ENCODE measurements at places on chromosomes 4 and X. TPM values are rescaled to one million over a fixed set of nuclear protein-coding genes. Genes with fewer than 3 reads are reported as not detected.

Gene SLITRK4
- total RNA-seq: 3.9 TPM

Gene ZC4H2
- total RNA-seq: 7.4 TPM

Gene SH3RF1
- total RNA-seq: 15.9 TPM

Gene SPATA18
- 2.0 TPM for total RNA-seq

Gene MAGEA3
- not detected for total RNA-seq

Gene ANKRD17
- total RNA-seq: 56.2 TPM

Gene PASD1
- not detected for total RNA-seq

Gene PDZD4
- total RNA-seq: 2.4 TPM

Gene STAP1
- not detected for total RNA-seq

Gene DGKK
- total RNA-seq: 0.09 TPM

Gene SLITRK2
- 0.31 TPM for total RNA-seq

Gene NAA11
- total RNA-seq: not detected

Gene GLOD5
- total RNA-seq: not detected

Gene FRMD7
- not detected for total RNA-seq

Gene PPP2R2C
- total RNA-seq: 0.38 TPM

Gene CXXC4
- total RNA-seq: 0.63 TPM

Gene SGCB
- 35.3 TPM for total RNA-seq

Gene SPANXA2
- not detected for total RNA-seq

Gene RHOXF2B
- not detected for total RNA-seq

Gene NHSL2
- 13.1 TPM for total RNA-seq

Gene BMX
- 1.7 TPM for total RNA-seq

Gene SPANXD
- not detected for total RNA-seq

Gene TRIM60
- total RNA-seq: not detected

Gene CYSLTR1
- total RNA-seq: 4.4 TPM

Gene MPC1L
- not detected for total RNA-seq

Gene MSMO1
- total RNA-seq: 13.2 TPM

Gene PDE6B
- 3.4 TPM for total RNA-seq

Gene PAK3
- total RNA-seq: 0.72 TPM

Gene MAGEB5
- total RNA-seq: not detected

Gene CENPI
- total RNA-seq: 0.65 TPM

Gene MAGEB2
- not detected for total RNA-seq

Gene PNCK
- total RNA-seq: not detected

Gene KCTD8
- 1.3 TPM for total RNA-seq

Gene GLRB
- 4.3 TPM for total RNA-seq

Gene GPAT3
- 23.4 TPM for total RNA-seq

Gene ADH1C
- 7.7 TPM for total RNA-seq

Gene CXCL1
- 17.4 TPM for total RNA-seq

Gene KDR
- 97.4 TPM for total RNA-seq

Gene RASL11B
- total RNA-seq: not detected

Gene FAM9C
- not detected for total RNA-seq

Gene DCAF16
- total RNA-seq: 19.0 TPM

Gene P2RY8
- 1.7 TPM for total RNA-seq

Gene POU3F4
- total RNA-seq: not detected

Gene KCND1
- total RNA-seq: 1.9 TPM

Gene HPSE
- 21.7 TPM for total RNA-seq

Measured in omental fat pad (tissue), 4 donors.